ENCODE measurements at places on chromosomes 3 and 15. TPM values are rescaled to one million over a fixed set of nuclear protein-coding genes. Genes with fewer than 3 reads are reported as not detected.

Gene HRG
- not detected for total RNA-seq

Gene TNFAIP8L3
- total RNA-seq, result 6.5 TPM

Gene ACP3
- total RNA-seq, result 2.0 TPM

Gene ALDH1A2
- total RNA-seq, result 29.4 TPM

DNA sequence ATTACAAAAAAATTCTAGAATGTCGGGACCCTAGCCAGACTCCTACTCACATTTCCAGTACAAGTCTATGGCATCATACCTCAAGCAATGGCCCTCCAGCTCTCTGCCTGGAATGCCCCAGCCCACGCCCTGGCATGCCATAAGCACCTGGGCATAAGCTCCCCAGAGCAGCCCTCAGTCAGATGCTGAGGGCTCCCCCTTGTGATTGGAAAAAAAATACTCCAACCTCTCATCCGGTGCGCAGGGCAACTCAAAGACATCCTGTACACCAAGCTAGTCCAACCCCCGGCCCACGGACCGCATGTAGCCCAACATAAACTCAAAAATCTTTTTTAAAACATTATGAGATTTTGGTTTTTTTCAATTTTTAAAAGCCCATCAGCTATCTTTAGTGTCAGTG is 115.4 kb downstream of the NEK10 start:
- no peak for DNase-seq

All from omental fat pad (tissue), 4 donors.